ENCODE measurements at places on chromosomes 7 and 10.

- DNase-seq: peak; percentile 12
Observed at GRCh38 chr10:123967626-123968243, 76.1 kb upstream of the CPXM2 start.

DNA sequence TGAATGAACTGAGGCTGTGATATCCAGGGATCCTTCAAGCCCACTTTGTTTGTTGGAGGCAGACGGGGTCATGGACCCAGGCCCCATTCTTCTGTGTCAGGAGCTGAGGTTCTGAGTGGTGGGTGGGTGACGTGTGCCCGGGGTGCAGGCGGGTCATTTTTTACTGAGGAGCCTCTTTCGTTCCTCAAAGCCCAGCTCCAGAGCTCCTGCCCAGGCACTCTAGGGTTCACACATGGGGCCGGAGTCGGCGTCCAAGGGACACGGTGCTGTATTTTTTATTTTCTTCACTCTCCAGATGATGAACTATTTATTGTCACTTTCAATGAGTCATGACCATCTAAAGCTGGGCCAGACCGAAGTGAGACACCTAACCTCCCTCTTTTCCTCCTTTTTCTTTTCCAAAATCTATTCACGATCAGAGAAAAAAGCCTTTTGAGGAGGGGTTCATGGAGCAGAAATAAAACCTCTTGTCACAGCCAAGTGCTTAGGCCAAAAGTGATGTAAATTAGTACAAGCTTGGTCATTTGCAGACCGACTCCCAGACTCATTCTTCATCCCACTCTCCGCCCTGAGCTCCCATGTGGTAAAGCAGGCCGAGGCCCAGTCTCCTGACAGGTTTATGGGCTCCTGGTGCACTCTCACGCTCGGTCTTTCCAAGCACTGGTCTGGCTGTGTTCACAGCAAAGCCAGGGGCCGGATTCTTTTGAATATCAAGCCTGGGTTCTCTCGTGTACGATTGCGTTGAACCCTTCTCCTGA, 41.4 kb upstream of the PITRM1 start:
- DNase-seq: no peak

- peak; percentile 16 for DNase-seq
Observed at GRCh38 chr7:35839860-35840854, 39.3 kb downstream of the SEPTIN7 start.

- DNase-seq: no peak
Observed at GRCh38 chr7:17300012-17300411, 1.6 kb downstream of the AHR start.
